ENCODE measurements at places on chromosomes 1 and 21.

- DNase-seq: no peak
Measured at GRCh38 chr1:235450886-235451483, 53.3 kb downstream of the B3GALNT2 start.

DNA sequence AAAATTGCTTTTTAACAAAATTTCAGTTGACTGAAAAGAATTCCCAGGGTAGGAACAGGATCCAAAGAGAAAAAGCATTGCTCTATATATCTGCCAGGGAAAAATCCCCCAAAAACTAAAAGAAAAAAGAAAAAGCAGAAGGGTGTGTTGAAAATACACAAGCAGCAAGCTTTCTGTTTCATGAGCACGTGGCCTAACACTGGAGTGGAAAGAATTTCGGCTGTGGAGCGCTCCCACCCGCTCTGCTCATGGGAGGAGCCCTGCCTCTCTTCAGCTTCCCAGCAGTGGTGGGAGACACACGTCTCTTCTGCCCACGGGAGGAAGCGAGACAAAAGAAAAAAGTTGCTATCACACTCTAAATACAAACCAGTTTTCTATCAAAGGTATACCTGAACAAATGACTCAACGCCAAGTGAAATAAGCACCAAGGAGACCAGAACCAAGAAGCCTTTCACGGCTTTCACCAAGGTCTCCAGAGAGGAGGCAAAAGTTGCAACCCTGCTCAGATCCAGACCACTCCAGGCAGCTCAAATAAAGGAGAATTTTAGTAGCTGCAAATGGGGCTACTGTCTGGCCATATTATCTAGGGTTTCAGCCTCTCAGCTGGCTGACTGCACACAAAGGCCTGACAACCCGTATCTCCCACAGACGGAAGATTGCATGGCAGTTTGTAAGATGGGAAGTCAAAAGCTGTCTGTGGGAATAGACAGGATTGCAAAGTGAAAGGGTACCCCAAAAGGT is 29.5 kb upstream of the ZNF496 start:
- DNase-seq: peak; percentile 10

GRCh38 chr1:210272666-210273065 is 40.1 kb downstream of the SERTAD4 start:
- DNase-seq: no peak

DNA sequence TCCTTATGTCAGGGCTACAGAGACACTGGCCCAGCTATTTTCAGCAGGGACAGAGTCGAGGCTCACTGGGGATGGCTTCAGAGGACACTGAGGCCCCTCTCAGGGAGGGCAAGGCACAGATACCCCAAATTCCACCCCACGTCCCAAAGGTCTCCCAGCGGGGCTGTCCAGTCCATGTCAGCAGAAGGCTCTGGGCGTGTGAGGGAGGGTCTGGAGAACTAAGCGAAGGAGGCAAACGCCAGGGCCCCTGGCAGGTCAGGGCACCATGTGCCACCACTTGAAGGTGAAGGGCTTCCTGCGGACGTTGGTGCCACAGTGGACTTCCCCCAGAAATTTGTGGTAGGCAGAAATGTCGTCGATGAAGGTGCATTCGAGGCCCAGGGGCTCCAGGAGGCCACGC is 15.0 kb upstream of the SDHB start:
- no peak for DNase-seq

- DNase-seq: no peak
Measured at GRCh38 chr1:211843507-211844298, 13.1 kb upstream of the LPGAT1 start.

DNA sequence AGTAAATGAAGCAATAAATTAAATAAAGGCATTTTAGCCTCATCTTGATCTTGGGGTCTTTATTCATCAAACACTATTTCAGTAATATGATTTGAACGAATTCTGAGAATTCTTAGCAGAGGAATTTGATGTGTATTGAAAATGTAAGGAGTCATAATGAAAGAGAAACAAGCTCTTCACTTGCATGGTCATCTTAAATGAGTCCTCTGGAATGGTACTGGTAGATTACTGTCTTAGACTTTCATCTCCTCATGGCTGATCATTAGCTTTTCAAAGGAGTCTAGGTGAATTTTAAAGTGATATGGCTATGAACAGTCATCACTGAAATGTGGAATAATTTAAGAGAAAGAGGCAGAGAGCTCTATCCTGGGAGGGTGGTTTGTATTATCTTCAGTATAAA is 30.0 kb downstream of the PRRC2C start:
- DNase-seq: no peak

- no peak for DNase-seq
Measured at GRCh38 chr1:176559878-176560277, 96.9 kb downstream of the PAPPA2 start.

- DNase-seq: no peak
Measured at GRCh38 chr1:185468626-185469025, 151.6 kb upstream of the IVNS1ABP start.

DNA sequence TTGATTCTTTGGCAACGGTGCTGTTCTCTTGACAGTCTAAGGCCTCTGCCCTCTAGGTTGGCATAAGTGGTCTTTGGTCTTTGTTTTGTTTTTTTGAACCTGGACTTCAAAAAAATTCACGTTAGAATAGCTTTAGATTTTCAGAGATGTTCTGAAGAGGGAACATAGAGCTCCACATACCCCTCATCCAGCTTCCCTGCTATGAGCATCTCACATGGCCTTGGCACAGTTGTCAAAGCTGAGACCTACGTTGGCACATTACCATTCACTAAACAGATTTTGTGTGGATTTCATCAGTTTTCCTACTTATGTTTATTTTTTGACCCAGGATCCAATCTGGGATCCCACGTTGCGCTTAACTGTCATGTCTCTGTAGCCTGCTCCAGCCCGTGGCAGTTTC is 60.8 kb downstream of the ARHGEF10L start:
- no peak for DNase-seq

DNA sequence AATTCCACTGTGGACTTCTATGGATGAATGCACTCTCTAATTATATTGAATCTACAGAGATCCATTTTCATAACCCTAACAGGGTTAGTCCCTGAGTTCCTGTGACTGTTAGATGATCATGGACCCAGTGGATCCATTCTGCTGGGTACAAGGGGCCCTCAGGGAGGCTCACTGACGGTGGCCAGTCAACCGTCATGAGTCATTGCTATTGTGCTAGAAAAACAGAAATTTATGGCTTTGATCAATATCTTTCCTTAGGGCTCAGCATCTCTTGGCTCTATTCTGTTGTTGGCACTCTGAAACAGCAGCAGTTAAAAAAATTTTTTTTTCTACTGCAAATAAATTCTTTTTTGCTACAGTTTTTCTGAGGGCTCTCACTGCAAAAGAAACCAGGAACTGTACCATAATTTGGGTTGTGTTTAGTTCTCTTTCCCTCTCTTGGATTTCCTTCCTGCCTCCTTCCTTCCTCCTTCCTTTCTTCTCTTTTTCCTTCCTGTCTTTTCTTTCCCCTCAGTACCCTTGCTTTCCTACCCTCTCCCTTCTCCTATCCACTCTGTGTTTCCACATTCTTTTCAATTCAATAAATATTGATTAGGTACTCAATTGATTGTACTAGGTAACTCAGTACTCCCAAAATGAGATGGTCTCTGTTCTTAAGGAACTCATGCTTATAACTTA is 49.5 kb downstream of the UTP25 start:
- DNase-seq: no peak

DNA sequence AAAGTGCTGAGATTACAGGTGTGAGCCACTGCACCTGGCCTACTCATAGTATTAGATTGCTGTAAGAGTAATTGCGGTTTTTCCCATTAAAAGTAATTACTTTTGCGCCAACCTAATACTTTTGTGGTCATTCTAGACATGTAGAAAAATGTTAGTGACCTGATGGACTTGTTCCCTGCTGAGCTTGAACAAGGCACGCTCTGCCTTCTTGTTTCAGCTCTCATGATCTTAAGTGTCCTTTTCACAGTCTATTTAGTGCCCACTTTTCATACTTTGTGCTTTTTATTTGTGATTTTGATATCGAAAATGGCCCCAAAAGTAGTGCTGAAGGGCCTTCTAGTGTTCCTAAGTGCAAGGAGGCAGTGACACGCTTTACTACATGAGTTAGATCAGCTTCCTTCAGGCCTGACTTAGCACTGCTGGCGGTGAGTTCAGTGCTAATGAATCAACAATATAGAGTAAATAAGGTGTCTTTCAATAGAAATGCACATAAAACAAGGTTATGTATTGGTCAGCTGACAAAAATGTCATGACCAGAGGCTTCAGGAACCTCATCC is 5.6 kb upstream of the RD3 start:
- no peak for DNase-seq

DNA sequence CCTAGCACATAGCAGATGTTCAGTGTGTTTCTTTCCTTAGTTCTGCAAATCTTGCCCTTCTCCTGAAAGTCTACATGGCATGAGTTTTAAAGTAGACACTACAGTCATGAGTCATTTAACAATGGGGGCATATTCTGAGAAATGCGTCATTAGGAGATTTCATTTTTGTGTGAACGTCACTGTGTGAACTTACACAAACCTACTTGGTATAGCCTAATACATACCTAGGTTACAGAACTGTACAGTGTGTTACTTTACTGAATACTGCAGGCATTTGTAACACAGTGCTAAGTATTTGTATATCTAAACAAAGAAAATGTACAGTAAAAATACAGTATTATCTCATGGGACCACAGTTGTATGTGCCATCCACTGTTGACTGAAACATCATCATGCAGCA is 10.0 kb downstream of the TTF2 start:
- DNase-seq: no peak

- DNase-seq: no peak
Measured at GRCh38 chr1:156913809-156914387, 6.5 kb upstream of the LRRC71 start.

GRCh38 chr1:153571706-153572105 is 6.1 kb upstream of the S100A2 start:
- no peak for DNase-seq

GRCh38 chr1:82755191-82755590 is 954.5 kb downstream of the ADGRL2 start:
- DNase-seq: no peak

DNA sequence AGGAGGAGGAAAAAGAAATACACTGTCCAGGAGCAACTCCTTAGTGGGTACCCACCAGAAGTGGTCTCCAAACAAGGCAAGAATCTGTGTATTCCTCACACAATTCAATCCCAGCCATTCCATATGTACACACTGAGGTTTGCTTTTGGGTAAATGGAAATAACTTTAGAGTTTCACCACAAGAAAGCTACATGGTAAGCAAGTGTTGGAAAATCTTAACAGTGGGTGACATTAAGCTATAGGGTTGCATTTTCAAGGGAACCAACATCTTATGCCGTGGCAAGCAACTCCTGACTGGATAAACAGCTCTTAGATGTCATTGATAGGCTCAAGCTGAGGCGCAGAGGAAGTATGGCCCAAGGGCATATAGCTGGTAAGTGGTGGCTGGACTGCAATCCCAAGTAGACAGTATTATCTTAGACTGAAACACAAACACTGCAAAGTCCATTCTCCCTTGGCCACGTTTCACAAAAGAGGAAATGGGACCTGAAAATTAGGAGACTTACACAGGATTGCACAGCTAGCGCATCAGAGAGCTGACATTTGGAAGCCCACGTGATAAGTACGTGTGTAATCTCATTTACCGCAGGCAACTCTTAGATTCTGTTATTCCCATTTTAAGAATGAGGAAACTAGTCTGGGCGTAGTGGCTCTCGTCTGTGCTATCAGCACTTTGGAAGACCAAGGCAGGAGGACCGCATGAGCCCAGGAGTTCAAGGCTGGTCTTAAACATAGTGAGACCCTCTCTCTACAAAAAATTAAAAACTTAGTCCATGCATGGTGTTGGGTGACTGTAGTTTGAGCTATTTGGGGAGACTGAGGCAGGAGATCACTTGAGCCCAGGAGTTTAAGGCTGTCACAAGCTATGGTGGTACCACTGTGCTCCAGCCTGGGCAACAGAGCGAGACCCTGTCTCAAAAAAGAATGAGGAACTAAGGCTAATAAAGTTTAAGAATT is 4.0 kb upstream of the BRWD1 start:
- no peak for DNase-seq

DNA sequence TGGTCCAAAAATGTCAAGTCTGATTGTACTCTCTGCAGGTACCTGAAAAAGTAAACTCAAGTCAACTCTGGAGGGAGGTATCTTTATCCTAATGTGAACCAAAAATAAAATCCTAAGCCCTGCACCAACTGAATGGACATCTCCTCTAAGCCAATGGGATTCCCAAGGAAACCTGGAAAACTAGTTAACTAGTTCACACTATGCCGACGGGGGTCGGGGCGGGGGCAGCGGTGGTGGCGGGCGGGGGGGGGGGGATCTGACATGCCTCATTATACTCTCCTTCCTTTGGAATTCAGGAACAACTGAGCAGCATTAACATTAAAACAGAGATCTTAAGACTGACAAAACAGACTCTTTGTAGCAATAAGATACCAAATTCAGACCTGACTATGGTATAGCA is 452.6 kb upstream of the CAMK1G start:
- no peak for DNase-seq

GRCh38 chr1:208326033-208326432 is 81.8 kb upstream of the PLXNA2 start:
- DNase-seq: no peak

GRCh38 chr1:3468236-3469103 is 14.0 kb downstream of the ARHGEF16 start:
- DNase-seq: no peak

DNA sequence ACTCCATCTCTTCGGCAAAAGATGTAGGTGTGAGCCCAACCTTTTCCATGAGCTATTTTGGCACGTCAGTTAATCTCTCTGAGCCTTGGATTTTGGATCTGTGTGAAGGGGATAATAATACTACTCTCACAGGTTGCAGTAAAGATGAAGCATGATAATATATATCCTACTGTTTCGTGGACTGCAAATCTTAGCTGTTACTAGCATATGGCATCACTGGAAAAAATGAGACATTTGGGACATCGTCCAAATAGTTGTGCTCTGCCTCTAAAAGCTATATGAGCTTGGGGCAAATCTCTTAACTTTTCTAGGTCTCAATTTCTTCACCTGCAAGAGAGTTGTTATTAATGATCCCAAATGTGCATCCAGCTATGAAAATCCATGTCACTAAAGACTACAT is 147.4 kb upstream of the ZRANB2 start:
- DNase-seq: no peak

- DNase-seq: no peak
Measured at GRCh38 chr1:150558761-150559655, 9.8 kb downstream of the ADAMTSL4 start.

GRCh38 chr1:106957795-106958194 is 98.7 kb upstream of the PRMT6 start:
- no peak for DNase-seq
